ENCODE measurements at places on chromosomes 2 and 18. TPM values are rescaled to one million over a fixed set of nuclear protein-coding genes. Genes with fewer than 3 reads are reported as not detected.

Gene FSIP2
- 0.27 TPM for total RNA-seq

Gene ALPI
- total RNA-seq, result not detected

Gene RNF181
- 89.8 TPM for total RNA-seq

Gene CCDC74A
- 4.9 TPM for total RNA-seq

Gene GKN2
- total RNA-seq, result 53.3 TPM

Gene PTH2R
- total RNA-seq, result 0.32 TPM

Gene NETO1
- total RNA-seq, result not detected

Gene LOXHD1
- total RNA-seq, result 2.9 TPM

DNA sequence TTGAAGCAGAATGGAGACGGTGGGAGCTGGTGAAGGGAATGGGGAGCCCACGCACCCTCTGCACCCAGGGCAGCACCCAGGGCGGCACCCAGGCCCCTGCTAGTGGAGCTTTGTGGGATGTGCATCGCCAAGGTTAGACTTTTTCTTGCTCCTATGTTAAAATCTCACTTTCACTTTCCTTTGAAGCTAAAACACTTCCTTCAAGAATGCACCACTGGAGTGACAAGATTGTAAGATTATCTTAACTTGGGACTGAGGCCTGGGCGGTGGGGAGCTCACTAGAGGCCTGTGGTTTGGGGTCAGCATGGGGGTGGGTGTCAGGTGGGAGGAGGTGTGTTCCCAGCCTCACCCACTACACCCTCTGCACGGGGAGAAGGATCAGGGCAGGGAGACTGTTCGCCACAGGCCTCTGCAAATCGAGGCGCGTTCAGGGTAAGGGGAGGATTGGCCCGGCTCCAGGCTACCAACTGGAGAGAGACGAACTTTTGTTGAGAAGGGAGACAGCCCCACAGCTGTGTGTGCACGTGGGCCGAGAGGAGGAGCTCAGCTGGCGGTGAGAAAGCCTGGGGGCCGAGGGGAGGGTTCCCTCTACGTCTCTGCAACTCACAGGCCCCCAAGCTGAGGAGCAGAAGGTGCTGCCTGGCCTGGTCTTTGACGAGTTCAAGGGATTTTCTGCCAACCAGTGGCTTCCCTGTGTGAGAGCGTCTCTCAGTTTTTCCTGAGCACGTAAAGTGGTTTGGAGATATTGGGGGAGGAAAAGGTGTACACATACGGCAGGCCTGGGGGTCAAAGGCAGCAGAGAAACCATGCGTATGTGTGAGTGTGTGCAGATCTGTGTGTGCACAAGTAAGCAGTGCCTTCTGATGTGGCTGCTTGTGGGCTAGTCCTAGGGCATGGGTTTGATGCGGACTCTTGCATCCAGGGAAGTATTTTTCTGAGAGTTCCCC lies 147.7 kb downstream of the KLHL29 start:
- no peak overlapping the region for H3K4me3 ChIP-seq
- no peaks in the 10 kb centered on the region for H3K36me3 ChIP-seq
- no peak for DNase-seq
- H3K27me3 ChIP-seq, result no peaks in the 10 kb centered on the region
- no peaks in the 10 kb centered on the region for H3K4me1 ChIP-seq

DNA sequence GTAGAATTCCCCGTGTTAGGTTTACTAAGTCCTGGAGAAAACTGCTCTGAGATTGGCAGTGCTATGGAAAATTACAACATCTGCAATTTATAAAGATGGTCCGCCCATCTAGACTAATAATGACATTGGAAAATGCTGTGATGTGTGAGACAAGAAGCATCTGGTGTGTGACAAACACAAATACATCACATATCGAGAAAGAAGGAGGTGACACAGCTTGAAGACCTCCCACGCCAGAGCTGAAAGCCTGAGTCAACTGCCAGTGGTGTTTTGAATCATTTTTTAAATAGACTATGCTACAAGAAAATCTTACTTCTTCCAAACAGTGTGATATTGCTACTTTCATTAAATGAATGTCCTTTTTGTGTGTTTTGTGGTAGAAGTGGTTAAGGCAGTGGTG lies 8.6 kb upstream of the ANO7 start:
- peaks cover 73% of the 10 kb centered on the region for H3K36me3 ChIP-seq
- H3K27ac ChIP-seq, result no peak overlapping the region
- H3K27me3 ChIP-seq, result no peaks in the 10 kb centered on the region
- no peak for DNase-seq

GRCh38 chr2:128311216-128311754 lies 7.4 kb downstream of the HS6ST1 start:
- no peak for DNase-seq
- H3K27ac ChIP-seq, result no peak overlapping the region
- H3K27me3 ChIP-seq, result no peaks in the 10 kb centered on the region
- H3K4me1 ChIP-seq, result peaks cover 79% of the 10 kb centered on the region
- no peak overlapping the region for H3K4me3 ChIP-seq

DNA sequence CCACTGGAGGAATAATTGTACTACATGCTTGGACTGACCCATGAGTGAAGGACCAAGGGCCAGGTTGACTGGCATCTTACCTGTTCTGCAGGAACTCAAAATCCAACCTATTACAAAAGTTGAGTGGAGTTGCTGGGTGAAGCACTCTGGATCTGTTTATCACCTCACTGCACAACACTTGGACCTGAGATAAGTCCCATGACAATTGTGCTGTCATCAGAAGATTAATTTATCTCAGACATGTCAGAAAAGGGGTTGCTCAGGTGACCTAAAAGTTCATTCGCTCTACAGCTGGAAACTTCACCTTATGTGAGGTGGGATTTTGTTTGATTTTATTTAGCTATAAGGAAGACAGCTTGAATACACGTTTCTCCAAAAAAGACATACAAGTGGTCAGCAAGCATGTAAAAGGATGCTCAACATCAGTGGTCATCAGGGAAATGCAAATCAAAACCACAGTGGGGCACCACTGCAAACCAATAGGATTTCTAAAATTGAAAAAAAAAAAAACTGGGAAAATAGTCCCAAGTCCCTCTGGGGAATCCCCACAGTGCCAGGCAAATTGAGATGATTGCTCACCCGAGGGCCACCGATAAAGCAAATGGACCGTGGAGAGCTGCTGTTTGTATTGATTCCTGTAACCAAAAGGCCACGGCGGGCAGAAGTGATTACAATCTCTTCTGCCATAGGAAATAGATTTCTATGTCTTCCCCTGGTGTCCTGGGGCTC lies 65.8 kb upstream of the SLC35F5 start:
- H3K4me3 ChIP-seq, result no peak overlapping the region
- no peaks in the 10 kb centered on the region for H3K36me3 ChIP-seq
- DNase-seq, result no peak
- no peak overlapping the region for H3K27ac ChIP-seq

DNA sequence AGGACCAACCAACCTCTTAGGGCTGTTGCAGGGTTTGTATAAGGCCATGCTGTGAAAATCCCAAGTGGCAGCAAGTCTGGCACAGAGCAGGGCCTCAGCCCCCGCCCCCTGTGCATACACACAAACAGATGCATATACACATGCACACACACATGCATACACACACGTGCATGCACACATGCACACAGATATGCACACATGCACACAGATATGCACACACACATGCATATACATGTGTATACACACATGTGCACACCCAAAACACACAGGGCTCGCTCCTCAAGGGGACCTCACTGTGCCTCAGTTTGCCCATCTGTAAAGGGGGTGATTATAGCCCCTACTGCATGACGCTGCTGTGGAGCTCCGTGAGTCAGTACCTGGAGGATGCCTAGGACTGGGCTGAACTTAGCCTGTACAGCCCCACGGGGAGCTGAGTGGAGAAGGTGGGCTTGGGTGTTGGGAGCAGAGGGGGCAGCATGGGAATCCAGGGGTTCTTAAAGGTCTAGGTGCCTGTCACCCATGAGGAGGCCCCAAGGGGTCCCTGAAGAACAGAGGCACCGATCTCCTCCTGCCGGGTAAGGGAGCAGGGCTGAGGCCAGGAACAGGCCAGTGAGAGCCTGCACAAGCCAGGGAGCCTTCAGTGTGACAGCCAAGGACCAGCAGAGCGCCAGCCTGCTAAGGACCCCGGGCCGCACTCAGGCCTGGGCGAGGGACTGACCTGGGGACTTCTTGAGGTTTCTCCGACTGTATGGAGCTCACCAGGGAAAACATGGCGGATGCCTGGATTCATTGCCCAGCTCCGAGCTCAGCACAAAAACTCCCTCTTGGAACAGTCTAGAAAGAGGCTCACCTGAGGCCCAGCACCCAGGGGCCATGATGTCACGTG lies 24.0 kb upstream of the ALPI start:
- no peaks in the 10 kb centered on the region for H3K36me3 ChIP-seq
- DNase-seq, result peak; percentile 25

GRCh38 chr2:241689306-241689705 lies 2.7 kb upstream of the DTYMK start:
- no peak overlapping the region for H3K27ac ChIP-seq
- DNase-seq, result no peak
- peaks cover 37% of the 10 kb centered on the region for H3K36me3 ChIP-seq
- no peak overlapping the region for H3K4me3 ChIP-seq

- H3K4me1 ChIP-seq, result no peaks in the 10 kb centered on the region
- no peak overlapping the region for H3K27ac ChIP-seq
- no peaks in the 10 kb centered on the region for H3K36me3 ChIP-seq
- DNase-seq, result no peak
- H3K4me3 ChIP-seq, result no peak overlapping the region
- no peaks in the 10 kb centered on the region for H3K27me3 ChIP-seq
These were observed 17.3 kb upstream of the FZD5 start for GRCh38 chr2:207787017-207787416.

DNA sequence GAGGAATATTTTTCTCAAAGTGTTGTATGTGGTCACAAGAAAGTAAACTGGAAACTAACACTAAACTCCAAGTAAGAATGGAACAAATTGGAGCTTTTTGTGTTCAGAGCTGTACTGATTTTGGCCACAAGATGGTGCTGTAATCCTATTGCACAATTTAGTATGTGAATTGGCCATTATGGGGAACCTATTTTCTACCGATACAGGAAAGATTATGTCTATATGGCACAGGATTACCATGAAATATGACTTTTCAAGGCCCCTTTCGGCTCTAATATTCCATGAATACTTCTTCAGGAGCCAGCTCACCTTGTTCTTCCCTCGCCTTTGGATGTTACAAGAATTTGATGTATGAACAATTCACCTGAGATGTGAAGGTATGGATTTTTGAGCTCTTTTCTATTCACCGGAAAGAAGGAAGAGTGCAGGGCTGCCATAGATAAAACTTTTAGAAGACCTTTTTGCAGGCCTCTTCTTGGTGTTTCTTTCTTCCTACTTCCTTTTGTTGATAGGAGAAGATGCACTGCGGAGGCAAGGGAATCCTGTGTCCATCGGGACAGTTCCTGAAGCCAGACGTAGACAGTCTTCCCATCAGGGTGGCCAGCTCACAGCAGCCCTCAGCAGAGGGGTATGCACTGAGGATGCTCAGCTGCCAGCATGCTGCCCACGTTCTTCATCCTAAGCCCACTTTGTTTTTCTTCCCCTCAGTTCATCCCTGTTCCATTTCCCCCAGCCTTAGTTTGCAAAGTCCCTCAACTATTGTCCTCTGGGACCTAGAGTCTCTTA lies 13.3 kb downstream of the MRPL44 start:
- H3K27ac ChIP-seq, result no peak overlapping the region
- H3K36me3 ChIP-seq, result peaks cover 26% of the 10 kb centered on the region
- H3K4me3 ChIP-seq, result no peak overlapping the region
- H3K27me3 ChIP-seq, result no peaks in the 10 kb centered on the region

- no peaks in the 10 kb centered on the region for H3K27me3 ChIP-seq
- H3K4me1 ChIP-seq, result no peaks in the 10 kb centered on the region
- DNase-seq, result no peak
- H3K4me3 ChIP-seq, result no peak overlapping the region
- no peaks in the 10 kb centered on the region for H3K36me3 ChIP-seq
These were observed 135.1 kb downstream of the DLGAP1 start for GRCh38 chr18:4319738-4320677.

- H3K36me3 ChIP-seq, result peaks cover 94% of the 10 kb centered on the region
- H3K27ac ChIP-seq, result no peak overlapping the region
- no peaks in the 10 kb centered on the region for H3K4me1 ChIP-seq
- no peak for DNase-seq
These were observed 49.9 kb downstream of the KDM3A start for GRCh38 chr2:86491088-86491487.

- H3K4me3 ChIP-seq, result no peak overlapping the region
- no peaks in the 10 kb centered on the region for H3K36me3 ChIP-seq
- H3K4me1 ChIP-seq, result no peaks in the 10 kb centered on the region
- no peak overlapping the region for H3K27ac ChIP-seq
- no peaks in the 10 kb centered on the region for H3K27me3 ChIP-seq
These were observed 5.0 kb downstream of the RUFY4 start for GRCh38 chr2:218074031-218074430.

DNA sequence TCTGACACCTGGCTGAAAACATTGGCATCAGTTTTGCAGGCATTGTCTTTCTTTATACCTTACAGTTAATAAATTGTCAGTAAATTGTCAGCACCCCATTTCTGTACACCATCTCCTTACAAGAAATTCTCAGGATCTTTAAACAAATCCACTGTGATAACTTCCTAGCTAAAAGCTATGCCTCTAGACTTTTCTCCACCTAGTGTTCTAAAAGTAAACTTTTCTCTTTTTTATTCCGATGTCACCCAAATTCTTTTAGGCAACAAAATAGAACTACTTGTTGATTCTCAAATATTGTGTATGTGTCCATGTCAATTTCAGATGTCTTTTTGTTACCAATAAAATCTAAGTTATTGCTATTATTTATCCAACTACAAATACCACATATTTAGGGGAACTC lies 617.4 kb upstream of the NRXN1 start:
- no peak overlapping the region for H3K4me3 ChIP-seq
- H3K36me3 ChIP-seq, result no peaks in the 10 kb centered on the region
- no peaks in the 10 kb centered on the region for H3K4me1 ChIP-seq
- no peaks in the 10 kb centered on the region for H3K27me3 ChIP-seq

DNA sequence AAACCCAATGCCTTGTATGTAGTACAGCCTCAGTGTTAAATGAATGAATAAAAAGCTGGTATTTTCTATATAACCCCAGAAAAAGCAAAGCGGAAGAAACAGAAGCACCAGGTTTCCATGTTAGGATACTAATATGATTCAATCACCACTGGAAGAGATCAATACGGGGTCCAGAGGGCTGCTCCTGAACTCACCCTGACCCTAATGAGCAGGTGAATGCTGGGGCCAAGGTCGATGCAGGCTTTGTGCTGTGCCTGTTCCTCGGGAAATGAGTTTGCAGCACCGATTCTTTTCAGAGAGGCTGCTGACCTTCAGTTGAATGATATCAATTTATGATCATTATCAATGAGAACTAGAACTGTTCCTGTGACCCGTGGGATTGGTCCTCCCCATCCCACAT lies 228.5 kb downstream of the CDCA7 start:
- no peaks in the 10 kb centered on the region for H3K36me3 ChIP-seq
- no peak overlapping the region for H3K4me3 ChIP-seq
- H3K27ac ChIP-seq, result no peak overlapping the region
- no peak for DNase-seq
- no peaks in the 10 kb centered on the region for H3K27me3 ChIP-seq

DNA sequence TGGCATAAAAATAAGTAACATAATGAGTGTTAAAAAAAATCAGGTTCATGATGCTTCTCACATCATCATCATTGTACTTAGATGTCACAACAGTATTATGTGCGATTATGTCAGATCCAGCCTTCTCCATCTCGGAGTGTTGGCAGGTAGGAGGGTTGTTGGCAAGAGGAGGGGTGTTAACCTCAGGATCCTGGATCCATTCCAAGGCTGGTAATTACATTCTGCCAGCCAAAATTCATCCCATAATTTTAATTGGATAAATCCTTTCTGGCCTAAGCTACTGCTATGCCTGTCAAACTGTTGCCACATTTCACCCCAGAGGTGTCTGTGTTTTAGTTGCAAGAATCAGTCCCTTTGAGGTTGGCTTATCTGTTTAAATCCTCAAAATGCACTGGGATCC lies 891 bp upstream of the FTCDNL1 start:
- no peak for DNase-seq
- no peak overlapping the region for H3K27ac ChIP-seq
- H3K27me3 ChIP-seq, result no peaks in the 10 kb centered on the region
- H3K36me3 ChIP-seq, result no peaks in the 10 kb centered on the region

Measured in lower lobe of right lung (tissue), 2 donors.